ENCODE measurements at places on chromosomes 4 and X.

GRCh38 chrX:20861113-20861512, 513.1 kb upstream of the CNKSR2 start:
- no peak for DNase-seq

GRCh38 chrX:46683048-46683447, 75.9 kb downstream of the SLC9A7 start:
- DNase-seq: no peak

- no peak for DNase-seq
Observed at GRCh38 chrX:152884171-152884570, 13.7 kb upstream of the ZNF185 start.

DNA sequence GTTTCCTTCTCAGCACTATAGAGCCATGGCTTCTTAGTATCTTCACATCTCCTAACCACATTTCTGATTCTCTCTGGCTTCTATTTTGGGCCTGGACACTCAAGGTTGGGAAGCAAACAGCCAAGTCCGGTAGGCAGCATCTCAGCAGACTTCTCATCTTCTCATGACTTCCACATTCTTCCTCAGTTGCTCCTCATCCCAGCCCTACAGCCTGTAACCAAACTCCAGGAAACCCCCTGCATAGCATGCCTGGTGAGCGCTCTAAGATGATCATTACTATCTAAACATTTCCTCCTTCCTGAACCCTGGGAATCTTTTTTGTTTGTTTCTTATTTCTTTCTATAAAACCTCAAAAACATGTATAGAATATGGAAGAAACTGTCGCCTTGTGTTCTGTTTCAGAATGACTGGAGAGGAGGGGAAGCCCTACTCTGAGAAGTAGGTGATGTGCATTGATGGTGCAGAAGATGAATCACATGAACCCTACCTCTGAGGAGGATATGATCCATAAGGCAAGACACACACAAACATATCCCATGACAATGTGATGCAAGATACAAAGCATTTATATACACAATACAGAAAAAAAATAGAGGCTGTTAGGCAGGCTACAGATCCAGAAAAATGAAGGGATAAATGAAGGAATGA, 219.8 kb upstream of the GYPA start:
- no peak for DNase-seq

GRCh38 chrX:103362474-103362873, 6.2 kb downstream of the TCEAL9 start:
- DNase-seq: no peak

GRCh38 chr4:185637163-185637875, 102.0 kb upstream of the PDLIM3 start:
- no peak for DNase-seq

GRCh38 chr4:184472614-184473498, 1.5 kb downstream of the IRF2 start:
- DNase-seq: peak; percentile 96

GRCh38 chr4:14831416-14831815, 170.9 kb upstream of the CPEB2 start:
- DNase-seq: no peak

DNA sequence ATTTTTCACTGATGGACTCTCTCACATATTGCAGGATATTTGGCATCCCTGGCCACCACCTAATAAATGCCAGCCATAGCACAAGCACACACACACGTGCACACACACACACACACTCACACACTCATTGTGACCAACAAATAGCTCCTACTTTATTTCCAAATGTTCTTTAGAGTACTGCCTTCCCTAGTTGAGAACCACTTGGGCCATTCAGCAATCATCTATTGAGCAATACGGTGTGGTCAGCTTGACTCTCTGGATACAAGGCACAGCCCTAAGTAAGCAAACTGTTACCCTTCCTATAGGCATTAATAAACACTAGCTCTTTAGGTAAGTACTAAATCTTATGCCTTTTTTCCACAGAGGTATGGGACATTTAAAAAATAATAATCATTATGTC, 21.1 kb downstream of the CORIN start:
- no peak for DNase-seq

DNA sequence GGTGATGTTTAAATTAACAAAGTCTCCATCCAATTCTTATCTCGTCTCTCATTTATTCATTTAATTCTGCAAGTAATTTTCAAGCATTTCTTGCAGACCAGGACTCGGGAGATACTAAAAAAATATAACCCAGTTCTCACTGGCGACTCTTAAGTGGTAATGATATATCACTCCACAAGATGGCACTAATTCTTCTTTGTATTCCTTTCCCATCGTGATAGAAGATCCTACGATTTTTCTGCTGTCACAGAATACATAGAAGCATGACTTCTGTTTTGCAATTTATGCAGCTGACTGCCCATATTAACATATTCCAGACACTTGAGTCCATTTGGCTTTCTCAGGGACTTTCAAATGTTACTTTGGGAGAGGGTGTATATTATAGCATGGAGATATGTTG, 64.0 kb upstream of the FGF13 start:
- no peak for DNase-seq

DNA sequence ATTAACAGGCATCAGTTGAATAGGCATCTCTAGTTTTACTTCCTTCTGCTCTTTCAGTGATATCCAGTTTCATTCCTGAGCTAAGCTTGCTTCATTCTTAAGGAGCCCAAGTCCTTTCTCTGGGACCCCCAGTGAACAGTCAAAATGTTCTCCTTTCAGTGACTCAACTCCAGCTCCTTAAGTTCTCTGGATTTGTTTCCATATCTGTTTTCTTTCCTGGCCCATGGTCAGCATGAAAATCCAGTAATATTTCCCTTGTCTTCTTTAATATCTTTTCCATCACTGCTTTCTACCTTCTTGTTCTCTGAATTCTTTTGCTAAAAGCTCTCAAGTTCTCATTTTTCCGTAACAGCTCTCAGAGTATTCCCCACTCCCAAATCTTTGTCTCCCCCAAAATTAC, 25.5 kb downstream of the ADGRL3 start:
- no peak for DNase-seq

- DNase-seq: no peak
Observed at GRCh38 chr4:158193171-158193749, 17.0 kb upstream of the TMEM144 start.

DNA sequence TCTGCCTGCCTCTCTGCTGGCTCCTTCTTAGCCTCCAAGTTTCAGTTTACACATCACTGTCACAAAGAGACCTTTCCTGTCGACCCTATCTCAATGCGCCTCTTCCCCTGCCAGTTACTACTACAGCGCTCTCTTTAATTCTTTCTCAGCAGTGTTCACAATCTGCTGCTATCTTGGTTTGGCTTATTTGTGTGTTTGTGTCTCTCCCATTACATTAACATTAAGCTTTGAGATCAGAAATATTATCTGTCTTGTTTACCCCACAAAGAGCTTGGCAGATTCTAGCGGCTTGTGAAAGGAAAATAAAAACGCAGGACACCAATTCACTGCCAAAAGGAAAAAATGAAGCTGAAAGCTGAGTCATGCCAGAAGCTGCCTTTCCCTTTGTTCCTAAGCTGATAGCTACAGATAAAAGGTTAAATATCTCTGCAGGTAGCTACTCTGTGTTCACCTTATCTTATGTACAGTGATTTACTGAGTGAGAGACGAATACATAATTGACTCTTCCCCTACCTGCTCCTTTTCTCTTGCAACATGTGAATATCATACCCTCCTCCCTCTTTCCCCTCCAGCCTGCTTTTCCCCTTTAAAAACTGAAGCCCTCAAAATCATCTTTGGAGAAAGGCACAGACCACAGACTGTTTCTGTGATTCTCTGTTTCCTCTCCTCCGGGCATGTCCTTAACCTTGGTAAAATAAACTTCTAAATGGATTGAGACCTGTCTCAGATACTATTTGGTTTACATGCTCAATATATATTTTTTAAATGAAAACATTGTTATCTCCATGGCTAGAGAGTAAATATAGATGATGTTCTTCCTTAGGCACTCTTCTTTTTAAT, 19.3 kb upstream of the SLC9A7 start:
- DNase-seq: no peak

DNA sequence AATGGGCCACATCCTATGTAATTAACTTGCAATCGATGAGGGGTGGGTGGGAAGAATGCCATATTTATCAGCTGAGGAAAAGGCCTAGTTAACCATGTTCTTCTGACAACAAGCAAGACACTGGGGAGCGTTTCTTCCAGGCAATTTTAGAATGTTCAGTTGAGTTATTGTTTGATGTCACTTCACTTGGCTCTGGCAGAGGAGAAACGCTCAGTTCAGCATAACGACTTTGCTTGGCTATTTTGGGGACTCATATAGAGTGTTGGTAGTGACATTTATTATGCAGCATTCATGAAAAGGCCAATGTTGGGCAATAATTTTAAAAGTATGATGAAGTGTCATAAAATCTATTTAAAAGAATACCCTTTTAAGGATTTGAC, 648 bp downstream of the SYNPO2 start:
- DNase-seq: no peak

DNA sequence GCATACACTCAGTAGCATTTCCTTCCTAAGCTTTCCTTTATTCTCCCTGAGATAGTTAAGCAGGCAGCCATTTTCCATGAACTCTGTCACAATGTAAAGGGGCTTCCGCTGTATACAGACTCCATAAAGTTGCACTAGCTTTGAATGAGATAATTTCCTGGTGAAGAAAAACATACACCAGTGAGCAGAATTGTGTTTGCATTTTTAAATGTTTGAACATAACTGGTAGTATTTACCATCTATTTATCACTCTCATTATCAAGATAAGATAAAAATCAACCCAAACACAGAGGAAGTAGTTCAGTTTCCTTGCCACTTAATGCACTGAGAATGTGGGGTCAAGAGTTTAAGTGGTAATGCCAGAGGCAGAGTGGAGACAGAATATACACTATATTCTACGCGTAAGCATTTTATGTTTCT, 54.1 kb downstream of the TXK start:
- no peak for DNase-seq

GRCh38 chrX:53039236-53039635, 9.4 kb upstream of the GPR173 start:
- DNase-seq: no peak

DNA sequence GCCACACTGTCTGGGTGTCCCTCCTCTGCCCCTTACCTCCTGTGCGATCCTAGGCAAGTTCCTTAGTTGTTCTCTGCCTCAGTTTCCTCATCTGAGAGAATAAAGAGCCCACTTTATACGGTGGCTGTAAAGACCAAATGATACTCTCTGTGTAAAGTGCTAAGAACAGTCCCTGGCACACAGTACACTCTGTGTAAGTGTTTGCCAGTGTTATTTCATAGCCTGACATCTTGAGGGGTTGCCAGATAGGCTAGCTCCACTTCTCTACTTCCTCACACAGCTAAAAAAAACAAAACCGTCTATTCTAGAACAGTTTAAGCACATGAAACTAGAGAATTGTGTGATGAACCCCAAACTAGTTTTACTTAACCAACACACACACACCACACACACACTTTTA, 17.1 kb downstream of the SPON2 start:
- DNase-seq: no peak

- DNase-seq: no peak
Observed at GRCh38 chrX:51155566-51155965, 177.1 kb upstream of the NUDT10 start.

GRCh38 chrX:149527705-149528104, 13.1 kb upstream of the EOLA1 start:
- DNase-seq: no peak
